CD4-positive, alpha-beta T cell treated with Interleukin-10 for 1 hour (primary cell): ENCODE measurements at places on chromosomes 7 and 10.

- DNase-seq, result no peak
These were observed 3.3 kb downstream of the FBXO24 start for GRCh38 chr7:100589341-100589947.

DNA sequence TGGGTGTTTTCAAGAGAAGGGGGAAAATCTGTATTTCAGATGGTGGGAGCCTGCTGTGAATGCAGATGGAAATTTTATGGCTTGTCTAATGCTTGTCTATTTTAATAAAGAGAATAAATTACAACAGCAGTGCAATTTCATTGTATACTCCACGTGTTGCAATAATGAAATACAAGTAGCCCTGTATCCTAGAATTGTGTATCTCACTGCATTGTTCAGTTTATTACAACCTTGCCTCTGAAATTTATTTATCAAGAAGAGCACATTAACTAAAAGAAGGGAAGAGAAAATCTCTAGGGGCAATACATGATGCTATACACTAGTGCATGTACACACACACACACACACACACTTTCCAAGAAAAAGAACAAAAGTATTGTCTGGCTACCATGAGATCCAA is 21.8 kb downstream of the ANK3 start:
- DNase-seq, result no peak

- DNase-seq, result no peak
These were observed 523.9 kb downstream of the SUGCT start for GRCh38 chr7:40658729-40659128.

DNA sequence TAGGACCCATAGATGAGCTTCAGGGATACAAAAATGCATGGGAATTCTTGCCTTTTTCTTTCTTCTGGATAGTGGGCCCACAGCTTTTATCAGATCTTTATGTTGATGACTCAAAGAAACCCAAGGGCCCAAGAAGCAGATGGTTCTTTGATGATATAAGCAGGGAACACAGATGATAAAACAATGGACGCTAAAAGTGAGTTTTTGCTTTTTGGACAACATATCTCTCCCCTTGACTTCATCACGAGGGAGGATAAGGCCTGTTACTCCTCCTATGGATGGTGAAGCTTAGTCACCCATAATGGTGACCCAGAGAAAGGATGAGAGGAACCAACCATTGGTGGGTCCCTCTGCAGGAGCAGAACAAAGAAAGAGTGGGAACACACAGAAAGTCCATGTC is 6.5 kb upstream of the OGA start:
- DNase-seq, result no peak

DNA sequence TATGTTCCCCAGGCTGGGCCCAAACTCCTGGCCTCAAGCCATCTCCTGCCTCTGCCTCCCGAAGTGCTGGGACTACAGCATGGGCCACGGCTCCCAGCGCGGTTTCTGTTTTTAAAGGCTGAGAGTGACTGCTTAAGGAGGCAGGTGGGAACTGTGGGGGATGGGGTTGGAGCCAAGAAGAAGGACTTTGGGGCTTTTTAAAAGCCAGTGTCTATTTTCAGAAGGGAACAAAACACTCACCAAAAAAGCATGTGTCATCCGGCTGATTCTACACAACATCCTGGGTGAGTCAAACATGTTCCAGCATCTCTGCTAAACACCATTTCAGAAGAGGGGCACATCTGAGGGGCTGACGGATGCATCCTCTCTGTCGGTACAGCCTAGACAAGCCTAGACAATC is 824.5 kb downstream of the TYW1 start:
- DNase-seq, result no peak
